LHCN-M2 (cell line): ENCODE measurements at places on chromosomes 6 and 20. TPM values are rescaled to one million over a fixed set of nuclear protein-coding genes. Genes with fewer than 3 reads are reported as not detected.

DUSP15 gene
- 0.11 TPM in 1 of 2 replicates, not detected in the other for total RNA-seq

DNA sequence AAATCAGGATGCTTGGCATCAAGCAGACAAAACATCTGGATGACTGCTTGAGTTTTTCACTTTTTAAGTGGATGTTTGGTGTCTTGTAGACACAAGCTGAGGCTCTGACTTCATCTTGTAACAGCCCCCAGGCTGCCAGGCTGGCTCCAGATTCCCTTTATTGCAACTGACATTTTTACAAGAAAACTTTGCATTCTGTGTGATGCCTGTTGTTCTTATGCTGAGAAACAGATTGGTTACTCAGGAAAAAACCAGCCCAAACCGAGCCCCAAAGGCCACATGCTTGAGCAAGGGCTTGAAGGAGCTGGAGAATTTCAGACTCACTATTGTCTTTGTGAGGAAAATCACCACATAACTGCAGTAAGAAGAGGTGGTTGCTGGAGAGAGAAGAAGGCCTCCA lies 98.4 kb upstream of the PREP start:
- no peak for DNase-seq

DNA sequence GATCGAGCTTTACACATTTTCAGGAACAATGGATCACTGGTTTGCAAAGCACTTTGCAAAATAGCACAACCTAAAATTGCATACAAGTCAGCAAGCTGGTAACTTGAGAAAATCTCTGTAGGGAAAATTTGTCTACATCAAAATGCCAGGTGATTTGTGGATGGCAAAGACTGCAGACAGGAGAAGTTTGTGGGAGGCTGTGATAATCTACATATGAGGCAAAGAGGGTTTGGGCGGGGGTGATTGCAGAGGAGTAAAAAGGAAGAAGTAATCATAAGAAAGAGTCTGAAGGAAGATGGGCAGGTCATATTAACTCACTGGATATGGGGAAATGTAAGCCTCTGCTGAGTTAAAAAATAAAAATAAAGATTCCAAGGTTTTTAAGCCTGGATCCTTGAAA lies 166.3 kb upstream of the STXBP5 start:
- no peak for DNase-seq

GRCh38 chr6:134171517-134171916 lies 119.1 kb upstream of the SLC2A12 start:
- no peak for DNase-seq

DNA sequence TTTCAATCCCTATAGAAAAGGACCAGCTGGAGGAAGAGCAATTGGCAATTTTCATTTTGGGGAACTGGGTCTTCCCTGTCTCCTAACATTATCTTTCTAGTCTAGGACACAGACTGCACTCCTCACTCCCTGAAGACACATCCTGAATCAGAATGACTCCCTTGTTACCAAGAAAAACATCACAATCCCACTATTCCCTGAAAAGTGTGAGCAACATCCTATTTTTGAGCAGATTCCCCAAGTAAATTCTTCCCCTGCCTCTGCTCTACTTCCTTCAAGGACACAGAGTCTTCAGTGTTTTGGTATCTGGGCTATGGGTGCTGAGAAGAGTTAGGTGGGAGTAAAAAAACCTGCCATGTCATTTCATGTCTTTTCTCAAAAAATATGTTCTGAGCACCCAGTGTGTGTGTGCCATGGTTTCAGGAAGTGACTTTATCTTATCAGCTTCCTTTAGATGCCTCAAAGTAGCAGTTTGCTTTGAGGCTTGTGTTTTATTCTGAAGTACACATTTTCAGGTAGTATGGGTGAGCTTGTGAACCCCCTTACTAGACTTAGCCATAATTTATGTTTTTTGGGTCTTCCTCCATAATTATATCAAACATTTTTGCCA lies 12.4 kb downstream of the LAMA4 start:
- DNase-seq = no peak

DNA sequence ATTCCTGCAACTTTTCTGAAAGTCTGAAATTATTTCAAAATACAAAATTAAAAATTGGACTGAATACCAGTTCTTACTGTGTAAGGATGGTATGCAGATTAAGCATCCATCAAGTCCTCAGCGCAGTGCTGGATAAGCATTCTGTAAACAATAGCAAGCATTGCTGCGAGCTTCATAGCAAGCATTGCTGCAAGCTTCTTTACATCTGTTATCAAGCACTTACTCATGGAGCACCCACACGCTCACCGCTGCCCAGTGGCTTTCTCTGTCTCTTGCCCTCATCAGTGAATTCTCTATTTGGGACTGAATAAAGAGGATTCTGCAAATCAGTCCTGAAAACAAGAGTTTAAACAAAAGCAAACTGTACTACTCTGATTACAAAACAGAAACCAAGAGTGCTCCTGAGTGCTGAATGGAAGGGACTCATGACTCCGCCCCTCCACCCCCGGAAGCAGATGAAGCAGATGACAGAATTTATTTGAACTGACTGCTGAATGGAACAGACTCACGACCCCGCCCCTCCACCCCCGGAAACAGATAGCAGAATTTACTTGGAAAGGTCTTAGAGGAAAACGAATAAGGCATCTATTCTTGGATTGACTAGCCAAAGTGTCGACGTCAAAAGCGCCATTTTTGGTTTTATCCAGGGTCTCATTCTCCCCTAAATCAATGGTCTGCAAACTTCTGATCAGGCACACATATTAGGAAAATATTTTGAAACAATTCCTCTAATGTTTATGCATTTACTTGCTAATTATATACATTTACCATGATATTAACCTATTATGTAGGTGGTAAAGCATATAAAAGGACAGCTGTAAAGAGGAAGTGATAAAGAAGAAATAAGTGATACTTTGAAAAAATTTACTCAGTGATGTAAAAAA lies 22.1 kb upstream of the EYA2 start:
- DNase-seq = peak; percentile 1

MRAP2 gene
- total RNA-seq = 0.23 and 0.51 TPM in 2 replicates

- no peak for DNase-seq
These were observed 1.4 kb downstream of the NKX2-4 start for GRCh38 chr20:21395666-21396598.

DNA sequence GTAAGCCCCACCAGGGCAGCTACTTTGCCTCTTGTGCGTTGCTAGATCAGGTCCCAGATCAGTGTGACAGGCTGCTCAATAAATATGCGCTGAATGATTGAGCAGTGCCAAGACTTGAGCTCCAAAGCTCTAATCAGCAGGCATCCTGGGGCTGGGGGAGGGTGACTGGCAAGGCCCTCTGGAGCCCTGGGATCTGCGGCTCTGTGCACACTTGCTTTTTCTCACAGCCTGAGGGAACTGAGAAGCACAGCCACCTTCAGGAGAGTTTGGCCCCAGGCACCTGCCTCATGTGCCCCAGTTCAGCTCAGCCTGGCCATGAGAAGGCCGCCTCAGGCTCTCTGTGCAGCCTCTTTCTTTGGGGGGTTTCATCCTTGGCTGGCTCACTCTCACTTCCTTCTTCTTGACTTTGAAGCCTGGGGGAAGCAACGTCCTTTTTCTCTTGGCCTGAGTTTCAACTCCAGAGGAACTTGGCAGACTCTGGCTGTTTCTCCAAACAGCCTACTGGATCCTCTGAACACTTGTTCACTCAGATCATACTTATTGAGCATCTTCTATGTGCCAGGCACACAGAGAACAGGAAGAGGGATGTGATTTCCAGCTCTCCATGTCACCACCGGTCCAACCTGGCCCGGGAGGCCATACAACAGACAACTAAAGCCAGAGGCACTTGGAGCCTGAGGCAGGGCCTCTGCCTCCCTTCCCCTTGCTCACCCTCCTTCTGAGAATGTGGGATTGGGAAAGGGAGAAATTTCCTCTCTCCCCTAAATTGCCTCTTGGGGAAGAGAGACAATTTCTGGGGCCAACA lies 114.0 kb downstream of the VEGFA start:
- no peak for DNase-seq

FAM217A gene
- not detected in 2 replicates for total RNA-seq
